ENCODE measurements at places on chromosomes 7 and 10.

- DNase-seq = peak; percentile 49
Measured at GRCh38 chr10:104274762-104275721, 6.1 kb downstream of the GSTO2 start.

- DNase-seq = no peak
Measured at GRCh38 chr10:28796606-28797512, 119.5 kb downstream of the BAMBI start.

DNA sequence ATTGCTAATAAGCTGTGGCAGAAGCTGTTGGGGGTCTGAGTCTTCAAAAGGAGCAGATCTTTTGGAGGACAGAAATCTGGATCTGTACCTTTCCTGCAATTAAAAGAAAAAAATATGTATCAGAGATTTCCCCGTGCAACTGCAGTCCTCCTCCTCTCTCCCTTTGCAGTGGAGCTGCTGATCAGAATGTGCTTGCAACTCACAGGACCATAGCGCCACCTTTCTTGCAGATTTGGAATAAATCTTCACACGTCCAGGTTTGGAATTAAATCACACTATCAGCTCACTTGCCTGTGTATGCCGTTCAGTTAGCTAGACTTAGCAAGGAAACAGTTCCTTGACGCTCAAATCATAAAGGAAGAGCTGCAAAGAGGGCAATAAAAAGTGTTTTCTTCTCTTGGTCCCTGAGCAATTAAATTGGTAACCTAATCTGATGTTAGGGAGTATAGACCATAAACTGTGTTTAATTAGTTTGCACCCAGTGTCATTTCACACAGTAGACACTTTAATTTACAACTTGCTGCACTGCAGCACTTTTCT, 77.4 kb downstream of the PON1 start:
- DNase-seq = peak; percentile 78

DNA sequence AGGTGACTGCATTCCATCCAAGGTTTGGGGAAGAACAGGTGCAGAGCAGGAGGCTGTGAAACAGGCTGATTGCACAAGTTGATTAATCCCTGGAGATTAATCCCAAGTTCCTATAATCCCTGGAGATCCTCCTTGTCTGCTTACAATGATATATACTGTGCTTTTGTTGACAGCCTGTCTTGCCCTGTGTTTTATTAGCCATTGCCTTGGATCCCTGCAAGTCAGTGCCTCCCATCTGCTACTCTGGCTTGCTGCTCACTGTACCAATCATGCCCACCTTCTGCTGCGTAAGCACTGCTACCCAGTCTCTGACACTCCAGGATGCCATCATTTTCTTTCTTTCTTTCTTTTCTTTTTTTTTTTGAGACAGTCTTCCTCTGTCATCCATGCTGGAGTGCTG, 65.4 kb downstream of the ANKRD61 start:
- no peak for DNase-seq

GRCh38 chr10:69742928-69743602, 58.6 kb upstream of the COL13A1 start:
- peak; percentile 53 for DNase-seq

GRCh38 chr10:75287697-75288096, 51.9 kb upstream of the COMTD1 start:
- no peak for DNase-seq

DNA sequence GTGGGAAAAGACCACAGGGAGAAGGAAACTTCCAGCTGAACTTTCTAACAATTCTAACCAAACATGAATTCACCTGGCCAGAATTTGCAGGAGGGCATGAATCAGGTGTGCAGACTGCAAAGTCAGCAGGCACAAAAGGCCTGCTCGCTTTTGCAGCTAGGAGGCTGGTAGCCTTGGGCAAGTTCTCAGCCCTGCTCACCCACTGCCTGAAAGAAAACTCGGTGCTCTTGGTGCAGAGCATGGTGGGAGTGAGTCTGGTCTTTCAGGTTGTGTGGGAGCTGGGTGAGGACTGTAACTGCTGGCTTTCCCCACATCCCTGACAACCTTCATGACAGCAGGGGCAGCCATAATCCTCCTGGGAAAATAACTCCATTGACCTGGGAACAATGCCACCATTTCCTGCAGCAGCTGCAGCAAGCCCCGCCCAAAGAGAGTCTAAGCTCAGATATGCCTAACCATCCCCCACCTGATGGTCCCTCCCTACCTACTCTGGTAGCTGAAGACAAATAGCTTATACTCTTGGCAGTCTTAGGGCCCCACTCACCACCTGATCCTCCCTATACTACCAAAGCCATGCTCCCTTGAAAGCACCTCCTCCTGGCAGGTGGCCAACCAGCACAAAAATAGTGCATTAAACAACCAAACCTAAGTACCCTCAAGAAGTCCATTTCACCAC, 31.6 kb downstream of the ZNF117 start:
- DNase-seq = no peak

DNA sequence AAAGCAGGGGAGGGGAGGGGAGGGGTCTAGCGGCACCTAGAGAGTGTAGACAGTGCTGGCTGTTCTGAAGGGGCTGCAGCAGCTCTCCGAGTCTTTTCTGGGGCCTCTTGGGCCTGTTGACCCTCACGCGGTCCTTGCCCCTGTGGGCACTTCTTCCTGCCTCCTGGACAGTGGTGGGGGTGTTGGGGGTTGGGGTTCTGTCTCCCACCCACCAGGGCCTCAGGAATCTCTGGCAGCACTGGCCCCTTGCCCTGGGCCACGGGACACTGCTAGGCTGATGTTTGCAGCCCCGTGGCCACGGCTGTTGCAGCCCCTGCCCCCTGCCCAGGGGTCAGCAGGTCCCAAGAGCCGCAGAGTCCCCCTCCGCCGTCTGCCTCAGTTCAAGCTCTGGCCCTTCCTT, 68.9 kb upstream of the INPP5A start:
- no peak for DNase-seq

GRCh38 chr7:115023219-115023618, 101.3 kb downstream of the MDFIC start:
- peak; percentile 63 for DNase-seq

DNA sequence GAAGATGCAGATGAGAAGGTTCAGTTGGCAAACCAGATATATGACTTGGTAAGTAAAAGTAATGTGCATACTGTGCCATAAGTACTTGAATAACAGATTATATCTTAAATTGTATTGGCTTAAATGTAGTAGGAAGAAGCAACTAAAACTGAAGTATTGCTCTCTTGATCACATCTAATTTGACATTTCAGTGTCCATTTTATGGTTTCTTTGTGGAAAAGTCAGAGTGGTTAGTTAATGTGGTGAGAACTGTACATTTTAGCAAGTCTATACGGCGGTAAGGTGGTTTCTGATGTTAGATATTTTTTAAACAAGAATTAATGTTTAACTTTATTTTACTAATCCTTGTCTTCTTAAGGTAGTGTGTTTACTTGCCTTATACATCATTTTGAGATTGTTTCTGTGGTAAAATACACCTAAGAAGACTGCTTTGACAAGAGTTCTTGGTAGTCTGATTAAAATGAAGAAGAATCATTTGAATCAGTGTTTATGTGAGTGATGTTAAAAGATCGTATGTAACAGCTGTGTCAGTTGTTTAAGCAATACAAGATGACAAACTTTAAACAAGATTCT, 5.1 kb downstream of the ING3 start:
- DNase-seq = no peak

GRCh38 chr10:48608279-48608681, 3.4 kb upstream of the ARHGAP22 start:
- peak; percentile 66 for DNase-seq

- DNase-seq = no peak
Measured at GRCh38 chr7:55512635-55513191, 59.6 kb downstream of the VOPP1 start.

DNA sequence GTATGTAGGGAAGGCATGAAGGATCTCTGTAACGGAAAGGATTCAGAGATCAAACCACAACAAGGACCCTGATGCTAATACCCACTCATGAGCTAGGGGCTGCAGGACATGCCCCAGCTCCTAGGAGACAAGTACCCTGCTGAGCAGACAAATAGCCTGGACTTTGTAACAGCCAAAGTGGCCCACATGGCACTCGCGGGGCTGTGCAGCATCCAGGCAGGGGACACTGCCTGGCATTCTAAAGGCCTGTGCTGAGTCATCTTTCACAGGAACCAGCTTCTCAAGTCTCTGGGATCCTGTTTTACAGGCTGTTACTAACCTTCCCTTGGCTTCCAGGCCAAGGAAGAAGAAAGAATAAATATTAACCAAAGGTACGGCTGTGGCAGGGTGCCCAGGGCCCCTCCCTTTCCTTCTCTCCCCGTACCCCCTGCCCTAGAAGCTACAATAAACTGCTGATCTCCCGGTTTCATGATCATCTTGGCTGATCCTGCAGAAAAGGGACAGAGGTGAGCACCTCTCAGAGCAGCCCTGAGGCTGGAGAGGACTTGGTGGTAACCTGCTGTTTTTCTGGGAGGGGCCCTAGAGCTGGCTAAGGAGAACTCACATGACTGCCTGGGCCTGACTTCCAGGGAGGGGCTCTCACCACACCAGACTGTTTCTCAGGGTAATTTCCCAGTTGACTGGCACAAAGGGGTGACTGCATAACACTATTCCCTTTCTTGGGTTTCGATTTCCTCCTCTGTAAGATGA, 4.2 kb upstream of the RPEL1 start:
- DNase-seq = peak; percentile 75

- peak; percentile 45 for DNase-seq
Measured at GRCh38 chr10:75696536-75696935, 265.1 kb downstream of the LRMDA start.

DNA sequence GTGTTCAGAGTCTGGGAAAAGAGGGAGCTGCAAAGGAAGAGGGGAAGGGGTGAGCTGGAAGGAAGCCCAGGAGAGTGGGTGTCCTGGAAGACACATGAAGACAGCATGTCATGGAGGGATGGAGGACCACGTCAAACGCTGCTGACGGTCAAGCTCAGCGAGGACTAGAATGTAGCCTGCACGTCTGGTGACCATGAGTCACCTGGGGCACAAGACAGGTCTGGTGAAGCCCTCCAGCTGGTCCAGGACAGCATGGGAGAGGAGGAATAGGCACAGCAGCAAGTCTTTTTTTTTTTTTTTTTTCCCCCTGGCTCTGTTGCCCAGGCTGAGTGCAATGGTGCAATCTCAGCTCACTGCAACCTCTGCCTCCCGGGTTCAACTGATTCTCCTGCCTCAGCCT, 19.6 kb upstream of the AMZ1 start:
- DNase-seq = no peak

- no peak for DNase-seq
Measured at GRCh38 chr7:100642534-100642907, 1.2 kb upstream of the TFR2 start.

- no peak for DNase-seq
Measured at GRCh38 chr7:146388928-146389327, 272.3 kb downstream of the CNTNAP2 start.

- DNase-seq = no peak
Measured at GRCh38 chr10:77377034-77377433, 260.6 kb downstream of the KCNMA1 start.

All from NB4 (cell line).